NCI-H1048 (cell line): ENCODE measurements at places on chromosomes 1 and 21.

- no peak for DNase-seq
Observed at GRCh38 chr1:234837713-234838112, 227.7 kb upstream of the IRF2BP2 start.

DNA sequence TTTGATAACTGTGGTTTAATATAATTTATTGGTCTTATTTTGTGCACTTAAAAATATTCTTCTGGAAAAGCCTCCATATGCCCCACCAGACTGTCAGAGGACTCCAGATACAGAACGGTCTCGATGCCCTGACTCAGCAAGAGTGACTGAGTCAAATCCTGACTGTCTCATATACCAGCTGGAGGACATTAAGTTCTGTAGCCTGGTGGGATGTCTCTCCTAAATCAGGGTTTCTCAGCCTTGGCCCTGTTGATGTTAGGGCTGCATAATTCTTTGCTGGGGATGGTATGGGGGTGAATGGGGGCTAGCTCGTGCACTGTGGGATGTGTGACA is 67.7 kb upstream of the TLR5 start:
- no peak for DNase-seq

- no peak for DNase-seq
Observed at GRCh38 chr1:26097696-26098095, 13.9 kb upstream of the PDIK1L start.

GRCh38 chr1:37723390-37724078 is 31.2 kb downstream of the CDCA8 start:
- no peak for DNase-seq

DNA sequence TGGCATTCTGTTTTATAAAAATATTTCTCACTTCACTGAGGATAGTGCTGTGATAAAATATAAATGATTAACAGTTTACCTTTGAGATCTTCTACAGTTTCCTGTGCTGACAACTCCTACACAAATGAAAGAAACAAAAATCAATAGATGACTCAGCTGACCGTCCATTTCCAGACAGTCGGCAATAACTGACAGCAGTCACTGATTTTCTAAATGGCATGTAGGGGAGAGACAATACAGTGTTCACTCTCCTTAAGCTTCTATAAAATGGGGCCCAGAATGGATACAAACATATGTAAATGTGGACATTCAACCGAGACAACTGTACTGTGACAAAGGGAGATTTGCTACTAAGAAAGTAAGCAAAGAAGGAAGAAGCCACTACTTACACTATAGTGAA is 34.3 kb downstream of the PCNX2 start:
- DNase-seq, result no peak

DNA sequence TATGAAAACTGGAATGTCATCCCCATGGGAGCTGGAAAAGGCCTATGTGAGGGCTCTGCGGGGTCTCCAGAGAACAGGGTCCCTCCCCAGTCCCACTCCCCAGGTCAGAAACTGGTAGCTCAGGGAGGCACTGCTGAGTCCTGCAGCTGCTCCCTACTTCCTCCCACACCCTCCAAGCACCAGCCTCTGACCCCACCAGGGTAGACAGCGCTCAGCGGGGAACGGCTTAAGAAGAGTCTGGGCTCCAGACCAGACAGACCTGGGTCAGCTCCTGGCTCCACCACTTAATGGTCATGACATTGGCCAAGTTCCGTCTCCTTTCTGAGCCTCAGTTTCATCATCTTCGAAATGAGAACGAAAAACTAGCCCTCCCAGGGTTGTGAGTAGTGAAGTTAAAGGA is 7.2 kb downstream of the LRP8 start:
- DNase-seq, result no peak

DNA sequence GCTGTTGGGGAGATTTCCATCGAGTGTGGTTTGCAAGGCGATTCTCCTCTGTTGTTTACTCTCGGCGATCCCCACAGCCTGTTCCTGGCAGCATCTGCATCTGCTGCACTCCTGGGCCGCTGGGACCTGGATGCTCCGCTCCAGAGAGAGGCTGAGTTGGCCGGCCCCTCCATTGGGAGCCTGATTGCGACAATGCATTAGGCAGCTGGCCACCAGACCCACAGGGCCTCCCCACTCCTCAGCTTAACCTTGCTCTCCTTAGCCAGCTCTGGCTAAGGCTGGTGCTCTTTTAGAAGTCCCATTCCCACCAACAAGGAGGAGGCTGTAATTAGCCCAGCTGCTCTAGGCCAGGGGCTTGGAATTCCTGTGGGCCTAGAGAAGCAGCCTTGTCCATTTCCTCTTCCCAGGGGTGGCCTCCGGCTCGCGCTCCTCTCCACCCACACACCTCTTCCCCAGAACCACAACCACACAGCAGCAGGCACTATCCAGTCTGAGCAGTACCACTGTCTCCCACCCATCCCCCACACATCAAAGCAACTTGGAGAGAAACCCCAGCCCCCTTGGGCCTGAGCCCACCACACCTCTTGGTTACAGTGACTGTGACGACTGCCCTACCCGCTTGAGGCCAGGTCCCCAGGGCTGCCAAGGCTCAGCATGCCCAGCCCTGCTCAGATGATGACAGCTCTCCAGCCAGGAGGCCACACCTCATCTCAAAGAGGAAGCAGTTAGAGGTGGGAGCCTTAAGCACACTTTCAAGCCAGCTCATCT is 193.8 kb upstream of the EDN2 start:
- no peak for DNase-seq

GRCh38 chr1:191371626-191372025 is 786.6 kb upstream of the RGS18 start:
- no peak for DNase-seq

DNA sequence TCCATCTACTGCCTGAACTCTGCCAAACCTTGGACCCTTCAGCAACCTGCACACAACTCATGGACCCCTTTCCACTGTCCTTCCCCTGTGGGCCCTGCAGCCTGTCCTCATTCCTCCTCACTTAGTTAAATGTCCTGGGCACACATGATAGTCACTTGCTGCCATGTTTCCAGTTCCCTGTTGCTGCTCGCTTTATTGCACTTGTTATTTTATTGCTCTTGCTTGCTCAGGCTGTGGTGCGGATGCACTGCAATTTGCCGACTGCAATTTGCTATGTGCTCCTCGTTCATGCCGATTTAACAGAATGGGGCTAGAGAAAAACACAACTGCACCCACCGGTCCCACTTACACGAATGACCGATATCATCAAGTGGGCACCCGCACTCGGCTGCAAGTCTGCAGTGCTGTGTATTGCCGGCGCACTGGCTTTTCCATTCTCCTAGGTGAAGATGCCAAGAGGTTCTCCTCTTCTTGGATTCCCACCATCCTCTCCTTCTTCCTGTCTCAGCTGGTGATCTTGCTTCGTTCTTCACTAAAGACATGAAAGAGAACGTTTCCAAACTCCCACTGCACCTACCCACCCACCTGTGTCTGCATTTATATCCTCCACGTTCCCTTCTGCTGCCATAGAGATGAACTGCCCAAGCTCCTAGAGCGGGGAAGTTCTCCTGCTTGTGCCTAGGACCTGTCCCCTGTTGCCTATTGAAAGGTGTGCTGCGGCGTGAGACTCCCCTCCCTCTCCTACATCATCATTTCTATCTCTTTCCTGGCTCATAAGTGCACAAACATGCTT is 45.4 kb upstream of the B3GALT5 start:
- DNase-seq, result no peak

DNA sequence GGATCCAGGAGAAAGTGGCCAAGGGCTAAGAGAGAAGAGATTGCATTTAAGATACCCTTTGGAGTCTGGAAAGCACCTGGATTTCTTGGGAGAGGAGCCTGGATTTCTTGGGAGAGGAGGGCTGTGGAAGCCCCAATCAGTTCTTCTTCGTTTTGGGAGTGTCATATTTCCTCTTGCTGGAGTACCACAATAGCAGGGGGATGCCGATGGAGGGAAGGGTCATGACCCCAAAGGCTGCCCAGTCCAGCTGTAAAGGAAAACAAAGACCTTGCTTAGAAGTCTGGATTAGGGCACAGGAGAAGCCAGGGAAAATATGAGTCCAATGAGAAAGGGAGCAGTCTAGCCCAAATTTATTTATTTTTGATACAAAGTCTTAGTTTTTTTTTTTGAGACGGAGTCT is 11.3 kb downstream of the SSR2 start:
- DNase-seq, result no peak

DNA sequence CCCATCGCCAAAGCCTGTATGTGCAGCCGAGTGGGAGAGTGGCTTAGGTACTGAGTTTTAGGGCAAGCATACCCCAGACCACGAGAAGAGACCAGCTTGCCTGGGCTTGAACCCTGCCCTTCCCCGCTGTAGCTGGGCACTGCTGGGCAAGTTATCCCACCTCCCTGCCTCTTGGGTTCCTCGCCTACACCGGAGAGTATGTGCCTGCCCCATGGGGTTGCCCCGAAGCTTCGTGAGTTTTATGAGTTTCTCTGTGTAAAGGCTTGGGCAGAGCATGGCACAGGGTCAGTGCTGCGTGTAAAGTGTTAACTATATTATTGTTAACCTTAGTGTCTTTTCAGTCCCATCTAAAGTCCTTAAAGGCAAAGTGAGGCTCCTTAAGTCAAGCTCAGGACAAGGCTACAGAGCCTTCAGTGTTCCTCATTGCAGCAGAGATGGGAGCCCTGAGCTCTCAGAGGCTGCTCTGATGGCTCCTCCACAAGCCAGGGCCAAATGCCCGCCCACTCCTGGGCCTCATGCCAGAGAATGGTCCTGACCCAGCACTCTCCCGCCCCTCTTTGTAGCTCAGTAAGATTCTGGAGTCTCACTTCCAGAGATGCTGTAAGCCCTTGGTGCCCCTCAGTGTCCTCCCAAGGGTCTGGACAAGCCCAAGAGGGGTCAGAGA is 37.0 kb upstream of the KCNA10 start:
- no peak for DNase-seq

GRCh38 chr1:156490401-156491032 is 10.1 kb downstream of the MEF2D start:
- DNase-seq, result no peak

GRCh38 chr1:75444220-75444619 is 166.7 kb downstream of the SLC44A5 start:
- no peak for DNase-seq

- no peak for DNase-seq
Observed at GRCh38 chr1:231693361-231694074, 66.9 kb downstream of the DISC1 start.
